Regular cardiac myocyte (primary cell): ENCODE measurements at places on chromosomes 7 and 10. TPM values are rescaled to one million over a fixed set of nuclear protein-coding genes. Genes with fewer than 3 reads are reported as not detected.

The OR2A1 gene
- under 0.01 TPM in 1 of 2 replicates, not detected in the other for total RNA-seq

The KDM7A gene
- total RNA-seq, result 3.6 and 7.3 TPM in 2 replicates

The CPN1 gene
- total RNA-seq, result not detected in 2 replicates

The CHST15 gene
- 1.7 and 8.2 TPM in 2 replicates for total RNA-seq

The HECW1 gene
- not detected in 2 replicates for total RNA-seq

The POP7 gene
- total RNA-seq, result 29.3 and 60.6 TPM in 2 replicates

The ZNF804B gene
- not detected in 2 replicates for total RNA-seq
